RWPE1 (cell line): ENCODE measurements at places on chromosomes 1 and 21.

DNA sequence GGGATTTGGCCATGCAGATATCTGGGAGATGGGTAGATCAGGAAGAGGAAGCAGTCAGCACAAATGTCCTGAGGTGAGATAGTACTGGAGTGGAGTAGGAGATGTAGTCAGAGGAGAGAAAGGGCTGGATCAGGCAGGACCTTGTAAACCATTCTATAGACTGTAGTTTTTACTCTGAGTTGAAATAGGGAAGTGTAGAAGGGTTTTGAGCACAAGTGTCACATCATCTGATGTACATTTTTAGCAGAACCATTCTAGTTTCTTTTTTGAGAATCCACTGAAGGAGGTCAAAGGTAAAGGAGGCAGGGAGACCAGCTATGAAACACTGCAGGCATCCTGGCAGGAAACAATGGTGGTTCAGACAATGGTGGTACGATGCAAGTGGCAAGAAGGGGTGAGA, 194.6 kb upstream of the RRP15 start:
- no peak for DNase-seq

DNA sequence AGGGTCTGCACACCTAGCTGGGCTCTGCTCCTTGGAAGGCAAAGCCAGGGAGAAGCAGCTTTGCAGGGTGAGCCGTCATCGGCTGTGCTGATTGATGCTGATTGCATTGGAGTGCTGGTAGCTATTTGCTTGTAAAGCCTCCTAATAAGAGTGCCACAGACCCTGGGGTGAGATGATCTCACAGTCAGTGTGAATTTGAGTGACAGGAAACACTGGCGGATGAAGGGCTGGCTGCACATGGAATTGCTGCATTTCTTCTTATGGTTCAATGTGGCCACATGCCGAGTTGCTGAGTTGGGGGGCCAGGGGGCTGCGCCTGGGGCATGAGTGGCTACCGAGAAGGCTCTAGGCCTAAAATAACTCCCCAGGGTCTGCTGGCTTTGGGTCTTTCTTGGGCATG, 138.2 kb upstream of the CACNA1E start:
- no peak for DNase-seq

GRCh38 chr1:215114154-215114933, 31.8 kb downstream of the KCNK2 start:
- DNase-seq: peak; percentile 70

- DNase-seq: no peak
These were observed 11.2 kb downstream of the PADI1 start for GRCh38 chr1:17216078-17216477.

DNA sequence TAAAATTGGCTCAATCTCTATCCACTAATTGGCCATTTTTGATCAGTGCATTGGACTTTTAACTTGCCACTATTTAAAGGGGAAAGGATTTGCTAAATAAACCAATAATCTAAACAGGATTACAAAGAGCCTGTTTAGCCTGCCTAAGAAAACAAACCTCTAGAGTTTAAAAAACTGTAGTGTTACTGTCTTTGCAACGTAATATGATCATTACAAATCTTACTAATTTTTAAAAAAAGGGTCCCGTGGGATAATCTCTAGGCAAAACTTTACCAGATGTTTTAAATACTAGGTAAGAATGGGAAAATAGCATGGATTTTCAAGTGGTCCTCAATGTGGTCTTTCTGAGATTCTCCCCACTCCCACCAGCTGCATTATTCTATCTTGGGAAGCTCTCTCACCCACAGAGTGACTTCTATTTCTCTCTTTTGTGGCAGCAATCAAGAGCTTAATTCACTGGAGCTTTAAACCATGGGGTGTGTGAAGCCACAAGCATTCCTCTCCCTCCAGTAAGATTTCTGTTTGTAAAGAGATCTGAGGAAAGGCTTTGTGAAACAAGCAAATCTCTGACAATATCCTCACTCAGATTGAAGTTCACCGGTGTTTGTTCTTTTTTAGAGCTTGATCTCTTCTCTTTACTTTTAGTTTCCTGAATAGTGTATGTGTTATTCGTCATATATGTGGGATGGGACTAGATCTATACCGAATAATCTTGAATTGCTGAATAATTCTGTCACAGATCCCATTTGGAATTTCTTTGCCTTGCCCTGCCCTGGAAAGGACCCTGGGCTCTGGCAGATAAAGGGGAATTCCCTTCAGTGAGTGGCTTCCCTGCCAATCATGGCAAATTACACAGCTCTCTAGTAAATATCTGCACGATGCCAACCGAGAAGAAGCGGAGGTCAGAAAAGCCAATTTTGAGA, 132.2 kb downstream of the TLR5 start:
- no peak for DNase-seq

GRCh38 chr1:198528364-198528763, 12.1 kb downstream of the ATP6V1G3 start:
- no peak for DNase-seq

DNA sequence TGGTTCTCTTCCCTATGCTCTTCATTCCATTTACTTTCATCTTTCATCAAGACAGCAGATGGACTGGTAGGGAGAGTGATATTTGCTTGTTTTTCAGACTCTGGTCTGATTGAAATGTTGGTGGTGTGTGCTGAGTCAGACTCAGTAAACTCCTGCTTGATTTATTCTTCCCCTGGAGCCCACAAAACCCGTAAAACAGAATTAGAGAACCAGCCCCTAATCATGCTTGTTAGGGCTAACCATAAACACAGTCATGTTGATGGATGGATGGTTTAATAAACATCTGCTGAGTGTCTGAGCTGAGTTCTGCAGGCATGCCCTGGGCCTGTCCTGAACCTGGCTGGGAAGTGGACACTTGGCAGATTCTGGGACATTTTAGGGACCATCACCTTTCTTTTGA, 24.8 kb downstream of the NOS1AP start:
- no peak for DNase-seq

- DNase-seq: peak; percentile 55
These were observed 40.1 kb upstream of the MYSM1 start for GRCh38 chr1:58739856-58740466.

- DNase-seq: peak; percentile 51
These were observed 55.6 kb downstream of the NKAIN1 start for GRCh38 chr1:31183927-31184554.

DNA sequence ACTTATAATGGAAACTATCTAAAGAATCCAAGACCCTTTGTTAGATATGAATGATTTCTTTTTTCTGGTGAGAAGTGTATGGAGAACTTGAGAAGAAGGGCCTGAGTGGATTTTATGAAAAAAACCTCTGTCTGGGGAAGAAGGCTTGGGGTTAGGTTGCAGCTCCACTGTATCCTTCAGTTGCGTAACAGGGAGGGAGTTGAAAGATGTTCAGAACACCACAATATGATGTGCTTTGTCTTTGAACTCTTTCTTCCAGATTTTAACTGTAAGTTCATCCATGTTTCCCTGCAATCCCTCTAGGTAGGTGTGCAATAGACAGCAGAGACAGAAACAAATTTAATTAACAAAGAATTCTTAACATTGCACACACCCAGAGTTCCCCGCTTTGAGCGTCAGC, 125.8 kb upstream of the NFIA start:
- no peak for DNase-seq

DNA sequence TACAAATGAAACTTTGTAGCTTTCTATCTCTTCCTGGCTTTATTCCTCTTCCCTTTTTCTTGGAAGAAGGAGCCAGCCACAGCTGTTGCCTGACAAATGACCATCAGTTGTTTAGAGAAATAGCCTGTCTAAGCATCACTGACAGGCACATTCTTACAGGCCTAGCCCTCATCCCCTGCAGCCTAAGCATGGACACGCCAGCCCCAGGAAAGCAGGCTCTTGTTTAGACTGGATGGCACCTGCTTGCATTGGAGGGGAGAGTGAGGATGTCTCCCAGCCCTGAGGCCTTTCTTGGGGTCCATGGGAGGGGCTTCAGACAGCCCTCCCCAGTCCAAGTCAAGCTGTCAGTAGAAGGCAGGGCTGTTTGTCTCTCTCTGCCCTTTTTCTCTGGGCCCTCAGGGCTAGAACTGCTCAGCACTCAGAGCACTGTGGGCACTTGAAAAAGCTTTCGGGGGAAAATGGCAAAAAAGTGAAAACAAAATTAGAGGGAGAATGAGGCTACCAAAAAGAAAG, 282.5 kb upstream of the PLXNA2 start:
- no peak for DNase-seq

DNA sequence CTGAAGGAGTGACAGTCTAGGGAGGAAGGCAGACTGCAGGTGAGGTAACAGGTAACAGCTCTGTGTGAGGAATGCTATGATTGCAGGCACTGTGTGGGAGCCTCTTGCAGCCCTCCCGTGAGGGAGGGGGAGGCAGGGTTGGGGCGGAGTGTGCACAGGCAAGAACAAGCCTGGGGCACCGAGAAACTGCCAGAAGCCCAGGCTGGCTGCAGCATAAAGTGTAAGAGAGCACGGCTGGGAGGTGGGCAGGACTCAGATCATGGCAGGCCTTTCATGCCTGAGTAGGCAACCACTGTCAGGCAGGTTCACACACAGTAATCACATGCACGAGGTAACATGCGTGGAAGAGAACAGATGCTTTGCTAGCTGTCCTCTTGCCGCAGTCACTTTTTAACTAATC, 11.3 kb upstream of the RHEX start:
- DNase-seq: peak; percentile 59

- DNase-seq: no peak
These were observed at the start of gene EPHA8 for GRCh38 chr1:22562584-22563583. Gene EPHA8 (plus strand): TSS chr1:22563489. CDS start chr1:22563636, 147 bp downstream.

GRCh38 chr21:42618707-42619102, 34.7 kb upstream of the PDE9A start:
- DNase-seq: no peak

DNA sequence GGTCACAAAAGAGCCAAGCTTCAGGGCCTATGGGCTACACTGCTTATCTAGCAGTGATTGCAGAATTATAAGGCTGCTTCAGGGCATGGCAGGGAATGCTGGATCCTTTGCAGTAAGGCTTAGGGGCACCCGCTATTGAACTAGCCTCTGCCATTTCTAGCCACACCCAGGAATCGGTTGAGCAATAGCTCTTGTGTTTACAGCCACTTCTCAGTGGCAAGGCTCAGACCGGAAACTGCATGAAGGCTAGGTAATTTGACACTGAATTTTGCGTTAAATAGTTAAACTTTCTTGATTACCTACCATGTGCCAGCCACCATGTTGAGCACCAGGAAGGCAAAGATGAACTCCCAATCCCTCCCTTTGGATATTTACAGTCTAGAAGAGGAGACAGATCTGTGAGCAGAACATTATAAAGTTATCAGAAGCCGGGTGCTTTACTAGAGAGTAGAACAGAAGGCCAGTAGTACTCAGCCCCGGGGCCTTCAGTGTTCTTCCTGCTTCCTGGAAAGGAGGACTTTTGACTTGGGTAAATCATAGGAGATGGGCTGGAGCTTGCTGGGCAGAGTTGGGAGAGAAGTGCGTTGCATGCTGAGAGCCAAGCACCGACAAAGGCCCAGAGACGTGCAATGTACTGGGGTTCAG, 98.6 kb upstream of the LPGAT1 start:
- peak; percentile 32 for DNase-seq

- no peak for DNase-seq
These were observed 12.4 kb upstream of the SCAF4 start for GRCh38 chr21:31744182-31744800.

DNA sequence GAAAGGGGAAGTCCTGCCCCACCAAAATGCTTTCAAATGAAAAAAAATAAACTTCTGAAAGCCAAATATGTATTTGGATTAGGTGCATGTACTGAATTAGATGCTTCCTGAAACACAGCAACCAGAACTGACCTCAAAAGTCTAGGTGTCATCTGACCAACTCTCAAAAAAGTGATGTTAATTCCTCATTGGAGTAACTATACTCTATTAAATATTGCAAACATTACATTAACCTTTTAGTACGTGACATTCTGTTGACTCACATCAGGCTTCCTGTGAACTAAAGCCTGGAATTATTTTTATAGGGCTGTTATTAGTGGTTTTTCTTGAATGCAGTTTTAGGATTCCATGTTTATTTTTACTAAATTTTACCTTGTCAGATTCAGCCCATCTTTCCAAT, 73.5 kb downstream of the ASTN1 start:
- DNase-seq: peak; percentile 26

- no peak for DNase-seq
These were observed 8.2 kb downstream of the P3H1 start for GRCh38 chr1:42758641-42759040.

DNA sequence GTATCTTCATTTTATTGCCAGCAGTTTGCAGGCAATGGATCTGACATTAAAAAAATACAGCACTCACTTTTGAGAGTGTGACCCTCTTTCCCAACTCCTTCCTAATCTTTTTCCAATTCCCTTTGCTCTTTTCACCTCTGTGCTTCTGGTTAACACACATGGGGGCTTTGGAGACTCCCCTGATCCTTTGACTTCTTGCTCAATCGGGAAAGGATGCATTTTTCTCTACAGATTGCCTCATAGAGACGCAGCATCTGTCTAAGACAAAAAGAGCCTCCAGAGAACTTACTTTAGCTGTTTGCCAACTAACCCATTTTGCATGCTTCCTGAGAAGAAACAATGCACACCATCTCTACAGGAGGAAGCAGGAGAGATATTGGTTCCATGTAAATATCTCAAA, 378.3 kb downstream of the PBX1 start:
- no peak for DNase-seq

DNA sequence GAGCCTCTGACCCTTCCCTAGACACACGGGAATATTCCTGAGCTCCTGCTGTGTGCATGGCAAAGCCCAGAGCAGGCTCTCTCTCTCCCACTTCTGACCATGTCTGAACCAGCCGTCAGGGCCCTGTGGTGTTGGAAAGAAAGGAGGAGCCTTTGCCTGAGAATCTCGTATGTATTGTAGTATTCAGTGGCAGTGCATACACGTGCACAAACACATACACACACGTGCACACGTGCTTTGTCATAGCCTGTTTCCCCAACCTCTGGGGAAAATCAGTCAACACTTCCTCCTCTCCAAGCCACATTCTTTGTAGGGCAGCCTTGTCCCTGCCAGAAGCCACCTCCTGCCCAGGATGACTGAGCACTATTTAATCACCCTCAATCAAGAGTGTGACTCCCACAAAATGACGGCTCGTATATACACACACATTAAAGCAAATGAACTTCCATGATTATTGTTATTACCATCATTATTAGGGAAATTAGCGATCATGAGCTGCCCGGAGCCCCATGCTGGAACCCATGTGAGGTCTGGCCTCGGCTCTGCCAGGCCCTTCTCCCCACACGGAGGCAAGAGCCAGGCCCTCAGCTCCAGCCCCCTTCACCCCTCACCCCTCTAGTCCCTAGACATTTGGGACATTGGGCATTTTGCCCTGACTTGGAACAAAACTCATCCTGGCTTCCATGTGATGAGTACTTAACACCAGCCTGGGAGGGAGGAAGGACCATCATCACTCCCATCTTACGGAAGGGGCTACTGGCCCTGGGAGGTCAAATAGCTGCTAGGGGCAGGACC, 331.9 kb downstream of the NPHP4 start:
- no peak for DNase-seq

DNA sequence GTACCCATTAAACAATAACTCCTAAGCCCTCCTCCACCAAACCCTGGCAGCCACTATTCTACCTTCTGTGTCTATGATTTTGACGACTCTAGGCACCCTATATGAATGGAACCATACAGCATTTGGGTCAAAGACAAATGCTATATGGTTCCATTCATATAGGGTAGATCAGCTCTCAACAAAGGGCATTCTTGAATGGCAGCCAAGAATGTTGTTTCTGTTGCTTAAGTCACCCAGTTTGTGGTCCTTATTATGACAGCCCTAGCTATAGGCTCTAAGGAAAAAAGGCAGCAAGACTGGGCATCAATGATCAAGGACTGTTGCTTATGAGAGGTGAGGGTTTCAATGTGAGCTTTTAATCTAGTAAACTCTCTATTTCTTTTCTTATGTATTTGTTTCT, 4.7 kb upstream of the SLC5A9 start:
- no peak for DNase-seq
